ENCODE measurements at places on chromosomes 3 and 15.

DNA sequence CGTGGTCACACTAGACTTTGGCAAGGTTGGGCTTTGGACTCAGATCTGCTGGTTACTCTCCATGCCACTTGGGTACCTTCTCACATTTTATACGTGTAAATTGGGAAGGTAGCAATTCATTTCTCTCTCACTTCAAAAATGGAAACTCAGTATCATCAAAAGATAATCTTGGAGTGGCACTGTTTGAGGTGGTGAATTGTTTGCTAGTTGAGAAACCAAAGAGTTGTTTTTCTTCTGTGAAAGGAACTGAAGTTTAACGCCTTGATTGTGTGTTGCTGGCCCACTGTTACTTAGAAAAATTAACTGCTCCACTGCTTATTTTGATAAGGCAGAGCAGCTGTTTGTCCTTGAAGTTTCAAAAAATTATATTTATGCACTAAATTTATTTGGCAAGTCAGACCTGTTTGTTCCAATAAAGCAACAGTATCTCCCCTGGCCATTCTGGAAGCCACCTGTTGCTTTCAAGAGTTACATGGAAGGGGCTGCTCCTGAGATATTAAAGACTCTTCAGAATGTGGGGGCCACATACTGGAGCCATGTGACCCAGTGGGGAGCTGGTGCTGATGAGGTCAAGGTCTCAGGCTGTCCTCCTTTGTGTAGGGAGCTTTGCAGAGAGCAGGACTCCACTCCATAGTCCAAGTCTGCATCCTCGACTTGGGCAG is 16.2 kb downstream of the PLCL2 start:
- DNase-seq: no peak

- no peak for DNase-seq
These were observed 40.6 kb downstream of the ILDR1 start for GRCh38 chr3:121981473-121981872.

- DNase-seq: no peak
These were observed 130.1 kb downstream of the IGF1R start for GRCh38 chr15:98778263-98778959.

DNA sequence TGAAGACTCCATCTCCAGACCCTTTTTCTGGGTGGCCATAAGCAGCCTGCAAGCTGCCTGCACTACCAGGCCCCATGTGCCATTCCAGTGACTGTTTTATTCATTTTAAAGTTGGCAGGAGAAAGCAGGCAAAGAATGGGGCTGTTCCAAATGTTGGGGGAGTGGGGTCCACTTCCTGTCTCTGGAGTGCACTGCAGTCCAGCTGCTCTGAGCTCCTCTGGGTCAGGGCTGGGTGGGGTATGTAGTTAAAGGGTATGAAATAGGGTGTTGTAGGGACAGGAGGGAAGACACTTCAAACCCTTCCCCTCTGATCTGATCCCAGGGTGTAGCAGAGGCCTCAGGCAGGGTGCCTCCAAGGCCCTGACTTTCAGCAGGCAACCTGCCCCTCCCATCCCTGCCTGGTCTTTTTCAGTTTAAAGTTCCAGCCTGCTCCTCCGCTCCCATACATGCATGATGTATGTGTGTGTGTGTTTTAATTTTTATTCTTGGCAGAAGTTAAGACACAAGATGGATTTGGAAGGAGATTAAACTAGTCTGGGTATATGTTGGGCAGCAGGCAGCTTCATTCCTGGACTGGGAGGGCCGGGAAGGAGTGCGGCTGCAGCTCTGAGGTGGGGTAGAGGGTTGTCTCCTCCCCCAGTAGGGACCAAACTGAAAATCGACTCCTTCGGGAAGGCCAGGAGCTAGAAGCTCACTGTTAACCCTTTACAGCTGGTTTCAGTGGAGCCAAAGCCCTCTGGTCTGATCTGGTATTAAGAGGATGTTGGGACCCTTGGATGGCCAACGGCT is 17.3 kb downstream of the BOC start:
- no peak for DNase-seq
